ENCODE measurements at places on chromosomes 13 and 19.

DNA sequence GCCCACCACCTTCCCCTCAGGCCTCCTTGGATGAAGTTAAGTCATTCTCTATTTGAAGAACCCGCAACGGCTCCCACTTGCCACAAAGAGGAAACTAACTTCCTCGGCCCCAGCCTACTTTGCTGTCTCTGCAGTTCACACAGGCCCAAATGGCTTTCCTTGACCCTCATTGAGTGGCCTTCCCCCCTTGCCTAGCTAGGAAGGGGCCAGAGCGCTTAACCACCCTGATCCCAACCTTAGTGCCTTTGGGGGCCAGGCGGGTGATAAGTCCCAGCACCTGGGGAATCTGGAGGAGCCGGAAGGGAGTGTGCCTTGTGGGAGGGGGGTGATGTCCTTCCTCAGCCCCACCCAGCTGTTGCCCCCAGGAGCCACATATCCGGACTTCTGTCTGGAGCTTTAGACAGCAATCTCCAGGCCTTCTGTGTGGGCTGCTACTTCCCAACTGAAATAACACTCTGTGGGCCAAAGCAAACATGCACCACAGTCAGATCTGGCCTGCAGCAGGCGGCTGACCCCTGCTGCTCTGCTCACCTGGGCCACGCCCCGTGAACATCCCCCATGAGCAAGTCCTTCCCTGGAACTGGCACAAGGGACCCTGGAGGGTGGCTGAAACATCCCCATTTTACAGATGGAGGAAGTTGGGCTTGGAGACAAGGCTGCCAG is 10.5 kb downstream of the NECTIN2 start:
- peak; percentile 56 for DNase-seq

DNA sequence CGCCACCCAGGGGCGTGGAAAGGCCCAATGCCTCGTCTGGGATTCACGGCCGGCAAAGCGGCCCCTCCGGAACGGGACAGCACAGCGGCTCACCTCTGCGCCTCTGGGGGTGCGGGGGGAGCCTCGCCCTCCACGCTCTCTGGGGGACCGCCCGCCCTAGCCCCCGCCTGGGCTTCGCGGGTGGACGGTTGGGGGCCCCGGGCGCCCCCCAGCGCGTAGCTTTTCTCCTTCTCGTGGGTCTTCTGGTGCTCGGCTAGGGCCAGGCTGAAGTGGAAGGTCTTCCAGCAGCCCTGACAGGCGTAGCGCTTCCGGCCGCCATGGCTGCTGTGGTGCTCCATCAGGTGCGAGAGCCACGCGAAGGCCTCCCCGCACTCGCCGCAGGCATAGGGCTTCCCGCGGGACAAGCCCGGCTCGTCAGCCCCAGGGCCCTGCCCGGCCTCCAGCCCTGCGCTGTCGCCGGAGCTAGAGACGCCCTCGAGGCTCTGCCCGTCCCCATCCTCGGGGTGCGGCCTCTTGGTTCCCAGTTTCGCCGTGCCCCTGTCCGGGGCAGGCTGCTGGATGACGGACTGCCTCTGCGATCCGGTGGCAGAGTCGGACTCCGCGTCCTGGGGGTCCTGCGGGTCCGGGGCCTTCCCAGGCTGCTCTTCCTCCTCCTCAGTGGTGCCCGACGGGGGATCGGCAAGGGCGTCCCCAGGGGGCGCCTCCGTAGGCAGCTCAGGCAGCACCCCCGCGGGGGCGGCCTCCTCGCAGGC is 13.3 kb downstream of the ZSCAN18 start:
- DNase-seq, result no peak

GRCh38 chr19:57611113-57611512 is 2.9 kb upstream of the ZNF134 start:
- no peak for DNase-seq

DNA sequence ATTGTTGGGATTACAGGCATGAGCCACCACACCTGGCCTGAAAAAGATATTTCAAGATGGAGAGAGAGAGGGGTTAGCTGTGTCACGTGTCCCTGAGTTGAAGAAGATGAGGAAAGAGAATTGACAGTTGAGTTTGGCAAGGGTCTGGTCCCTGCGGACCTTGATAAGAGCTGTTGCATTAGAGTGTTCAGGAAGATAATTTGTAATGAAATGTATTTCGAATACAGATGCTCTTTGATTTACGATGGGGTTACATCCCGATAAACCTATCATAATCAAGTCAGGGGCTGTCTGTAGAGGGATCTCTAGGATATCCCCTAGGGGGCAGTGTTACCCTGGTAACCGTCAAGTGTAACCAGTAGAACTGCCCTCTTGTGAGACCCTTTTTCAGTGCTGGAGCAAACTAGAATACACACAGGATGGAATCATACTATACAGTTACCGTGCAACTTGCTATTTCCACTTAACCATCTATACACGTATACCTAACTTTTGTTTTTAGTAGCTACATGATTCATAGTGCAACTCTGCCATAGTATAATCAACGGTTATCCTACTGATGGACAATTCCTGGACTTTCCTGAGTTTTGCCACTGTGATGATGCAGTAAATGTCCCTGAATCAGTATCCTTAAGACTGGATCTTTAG is 1.5 kb upstream of the ELOF1 start:
- peak; percentile 76 for DNase-seq

- DNase-seq, result no peak
Observed at GRCh38 chr13:74280795-74281490, 146.7 kb upstream of the KLF12 start.

GRCh38 chr19:18156841-18157464 is 4.0 kb downstream of the PIK3R2 start:
- DNase-seq, result peak; percentile 91

GRCh38 chr19:47283405-47284059 is 8.8 kb downstream of the INAFM1 start:
- DNase-seq, result no peak

- DNase-seq, result peak; percentile 31
Observed at GRCh38 chr19:13842291-13843103, 34.4 kb upstream of the NANOS3 start.

DNA sequence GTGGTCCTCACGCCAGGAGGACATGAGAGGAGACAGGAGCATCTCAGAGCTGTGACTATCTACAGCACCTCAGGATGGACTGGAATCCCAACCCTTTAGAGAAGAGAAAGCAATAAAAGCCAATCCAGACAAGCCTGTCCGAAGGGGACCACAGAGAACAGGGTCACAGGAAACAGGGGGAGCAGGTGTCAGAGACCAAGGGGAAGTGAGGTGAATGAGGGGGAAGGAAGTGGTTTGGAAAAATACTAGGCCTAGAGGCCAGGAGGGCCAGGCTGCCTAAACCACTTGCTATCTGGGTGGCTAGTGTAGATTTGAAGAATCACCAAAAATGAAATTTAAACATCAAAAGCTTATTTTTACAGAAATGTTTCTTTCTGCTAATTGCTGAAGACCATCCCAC is 16.2 kb downstream of the TMTC4 start:
- no peak for DNase-seq

- DNase-seq, result no peak
Observed at GRCh38 chr13:89315287-89315686, 1644.1 kb downstream of the SLITRK5 start.

Data from SHP77 (cell line).